WTC11 (cell line): ENCODE measurements at places on chromosomes 7 and 10. TPM values are rescaled to one million over a fixed set of nuclear protein-coding genes. Genes with fewer than 3 reads are reported as not detected.
A peak's percentile ranks its signal among the peaks of the same experiment; 100 is the strongest.

GRCh38 chr10:71333129-71333887 is 14.2 kb downstream of the SLC29A3 start:
- DNase-seq, result no peak
- no peaks in the 10 kb centered on the region for H3K27me3 ChIP-seq
- H3K27ac ChIP-seq, result peak overlapping the region; percentile 65; the same call in 1 of the 2 replicates
- H3K36me3 ChIP-seq, result no peaks in the 10 kb centered on the region

GRCh38 chr10:49841615-49842332 is 79.7 kb upstream of the OGDHL start:
- peak overlapping the region; percentile 66 for H3K27ac ChIP-seq
- no peaks in the 10 kb centered on the region for H3K27me3 ChIP-seq
- H3K36me3 ChIP-seq, result peaks cover 47% of the 10 kb centered on the region
- H3K4me1 ChIP-seq, result peaks cover 11% of the 10 kb centered on the region
- no peak for DNase-seq
- no peak overlapping the region for H3K4me3 ChIP-seq

GRCh38 chr10:25907261-25907660 is 26.8 kb upstream of the MYO3A start:
- no peak for DNase-seq
- no peaks in the 10 kb centered on the region for H3K27me3 ChIP-seq
- H3K4me3 ChIP-seq, result no peak overlapping the region

LBX1 gene
- total RNA-seq, result not detected in 3 replicates

TBXAS1 gene
- total RNA-seq, result 0.82 to 2.6 TPM (median 2.3 TPM) in 3 replicates
